ENCODE measurements at places on chromosomes 1 and 21.

- no peak for DNase-seq
- H3K36me3 ChIP-seq: no peaks in the 10 kb centered on the region
- H3K27ac ChIP-seq: no peak overlapping the region
- H3K4me1 ChIP-seq: no peaks in the 10 kb centered on the region
Observed at GRCh38 chr1:241045659-241046058, 311.3 kb downstream of the RGS7 start.

DNA sequence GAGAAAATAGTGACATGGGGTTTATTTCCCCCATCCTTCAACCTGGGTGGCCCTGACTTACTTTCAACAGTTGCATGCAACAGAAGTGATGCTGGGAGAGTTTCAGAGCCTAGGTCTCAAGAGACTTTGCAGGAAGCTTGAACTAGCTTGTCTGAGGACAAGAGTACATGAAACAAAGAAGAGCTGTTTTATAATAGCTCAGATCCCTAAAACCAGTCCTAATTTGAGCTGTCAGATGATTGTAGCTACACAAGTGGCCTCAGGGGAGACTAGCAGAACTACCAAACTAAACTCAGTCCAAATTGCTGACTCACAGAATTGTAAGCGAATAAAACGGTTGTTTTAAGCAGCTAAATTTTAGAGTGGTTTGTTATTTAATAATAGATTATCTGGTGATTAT is 17.1 kb downstream of the RC3H1 start:
- H3K4me1 ChIP-seq: peaks cover 39% of the 10 kb centered on the region
- H3K4me3 ChIP-seq: no peak overlapping the region
- DNase-seq: peak; percentile 68
- H3K27me3 ChIP-seq: no peaks in the 10 kb centered on the region
- peaks cover 25% of the 10 kb centered on the region for H3K36me3 ChIP-seq

DNA sequence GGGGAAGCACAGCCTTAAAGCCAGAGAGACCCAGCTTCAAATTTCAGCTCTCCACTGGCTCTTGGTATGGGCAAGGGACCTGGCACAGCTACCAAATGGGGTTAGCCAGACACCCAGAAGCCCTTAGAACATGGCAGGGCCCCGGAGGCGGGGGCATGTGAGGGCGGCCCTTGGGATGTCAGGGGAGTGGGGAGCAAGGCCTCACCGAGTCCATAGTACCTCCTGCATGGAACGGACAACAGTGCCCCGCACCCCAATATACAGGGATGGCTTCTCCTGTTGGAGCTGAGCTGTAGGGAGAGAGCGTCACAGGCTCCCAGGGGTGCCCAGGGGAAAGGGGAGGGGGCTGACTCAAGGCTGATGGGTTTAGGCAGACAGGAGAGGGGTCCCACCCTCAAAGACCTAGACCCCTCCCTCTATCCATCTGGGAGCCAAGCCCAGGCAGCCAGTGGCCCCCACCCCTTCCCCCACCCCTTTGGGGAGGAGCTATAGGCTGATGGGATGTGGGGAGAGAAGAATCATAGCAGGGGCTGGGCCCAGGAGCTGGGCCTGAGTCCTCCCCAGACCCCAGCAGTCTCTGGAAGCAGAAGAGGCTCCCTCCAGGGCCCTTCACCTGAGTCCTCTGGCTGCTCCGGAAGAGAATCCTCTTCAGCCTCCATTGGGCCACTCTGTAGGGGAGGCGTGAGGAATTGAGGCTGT is 16.5 kb downstream of the SPOCD1 start:
- peaks cover 21% of the 10 kb centered on the region for H3K36me3 ChIP-seq
- H3K27ac ChIP-seq: peak overlapping the region; percentile 34
- H3K4me1 ChIP-seq: peaks cover 52% of the 10 kb centered on the region
- no peak overlapping the region for H3K4me3 ChIP-seq
- no peaks in the 10 kb centered on the region for H3K27me3 ChIP-seq

- no peak for DNase-seq
- no peak overlapping the region for H3K27ac ChIP-seq
- no peaks in the 10 kb centered on the region for H3K36me3 ChIP-seq
- peaks cover 14% of the 10 kb centered on the region for H3K4me1 ChIP-seq
Observed at GRCh38 chr21:31234936-31235335, 109.1 kb downstream of the TIAM1 start.

- H3K27me3 ChIP-seq: no peaks in the 10 kb centered on the region
- H3K27ac ChIP-seq: no peak overlapping the region
- H3K36me3 ChIP-seq: peaks cover 4% of the 10 kb centered on the region
- no peaks in the 10 kb centered on the region for H3K4me1 ChIP-seq
- no peak for DNase-seq
Observed at GRCh38 chr21:45507523-45507875, 34.7 kb downstream of the SLC19A1 start.

- H3K4me1 ChIP-seq: no peaks in the 10 kb centered on the region
- no peak overlapping the region for H3K4me3 ChIP-seq
- H3K27ac ChIP-seq: no peak overlapping the region
- H3K36me3 ChIP-seq: no peaks in the 10 kb centered on the region
- DNase-seq: no peak
- H3K27me3 ChIP-seq: no peaks in the 10 kb centered on the region
Observed at GRCh38 chr1:202796670-202797069, 11.6 kb downstream of the KDM5B start.

Data from SJSA1 (cell line).